ENCODE measurements at places on chromosomes 4 and X. TPM values are rescaled to one million over a fixed set of nuclear protein-coding genes. Genes with fewer than 3 reads are reported as not detected.

DNA sequence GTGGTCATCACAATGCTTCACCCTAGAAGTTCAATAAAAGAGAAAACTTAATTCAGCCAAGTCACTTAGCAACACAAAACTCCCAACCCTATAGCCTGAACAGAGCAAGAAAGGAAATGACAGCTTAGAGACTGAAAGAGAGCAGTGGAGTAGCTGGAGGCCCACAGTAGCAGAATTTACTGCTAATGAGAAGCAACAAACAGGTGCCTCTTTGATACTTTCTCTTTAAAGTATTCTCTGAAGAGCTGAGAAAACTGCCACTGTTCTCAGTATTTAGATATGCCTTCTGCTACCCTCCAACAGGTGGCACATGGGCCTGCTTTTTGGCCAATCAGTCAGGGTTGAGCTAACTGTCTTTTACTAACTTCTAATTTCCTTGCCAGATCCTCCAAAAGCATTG is 240.0 kb downstream of the GPC3 start:
- H3K27ac ChIP-seq = no peak overlapping the region
- no peak for DNase-seq
- no peaks in the 10 kb centered on the region for H3K36me3 ChIP-seq
- H3K27me3 ChIP-seq = no peaks in the 10 kb centered on the region

DNA sequence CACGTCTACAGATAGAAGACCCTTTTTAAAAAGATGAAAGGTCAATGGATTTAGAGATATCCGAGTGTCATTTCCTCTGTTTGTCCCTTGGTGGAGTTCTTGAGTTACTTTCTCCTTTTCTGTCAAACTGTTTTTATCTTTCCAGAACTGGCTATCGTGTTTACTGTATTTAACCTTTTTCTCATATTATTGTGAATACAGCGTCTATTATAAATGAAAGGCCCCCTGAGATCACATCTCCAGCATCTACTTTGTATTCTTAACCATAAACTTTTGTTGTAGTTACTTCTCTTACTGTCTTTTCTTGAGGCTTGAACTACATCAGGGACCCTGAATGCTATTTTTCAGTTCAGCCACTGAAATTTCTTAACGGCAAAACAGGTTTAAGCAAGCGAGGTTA is 4.0 kb upstream of the PCDH7 start:
- no peak for DNase-seq
- H3K27me3 ChIP-seq = peaks cover 22% of the 10 kb centered on the region
- H3K27ac ChIP-seq = no peak overlapping the region
- H3K4me1 ChIP-seq = no peaks in the 10 kb centered on the region

DNA sequence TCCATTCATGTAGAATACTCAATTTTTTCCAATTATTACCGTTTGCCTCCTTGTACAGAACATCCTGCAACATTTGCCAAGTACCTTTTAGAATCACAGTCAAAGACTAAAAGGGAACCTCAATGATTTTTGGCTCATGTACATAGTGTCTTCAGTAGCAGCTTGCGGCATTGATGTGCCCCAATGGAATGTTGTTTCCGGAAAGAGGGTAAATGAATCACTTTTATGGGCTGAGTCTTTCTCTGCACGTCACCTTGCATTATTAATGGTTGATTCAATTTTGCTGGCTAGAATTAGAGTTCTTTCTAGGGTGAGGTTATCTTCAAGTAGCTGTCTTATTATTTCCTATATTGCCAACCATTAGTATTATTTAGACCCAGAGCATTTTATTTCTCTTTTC is 116.9 kb upstream of the GABRA2 start:
- DNase-seq = no peak
- no peak overlapping the region for H3K27ac ChIP-seq
- H3K4me1 ChIP-seq = no peaks in the 10 kb centered on the region
- H3K4me3 ChIP-seq = no peak overlapping the region

- H3K36me3 ChIP-seq = peaks cover 11% of the 10 kb centered on the region
- no peak for DNase-seq
- no peak overlapping the region for H3K4me3 ChIP-seq
- no peaks in the 10 kb centered on the region for H3K27me3 ChIP-seq
These were observed 48.1 kb downstream of the SMC1A start for GRCh38 chrX:53374222-53374820.

DNA sequence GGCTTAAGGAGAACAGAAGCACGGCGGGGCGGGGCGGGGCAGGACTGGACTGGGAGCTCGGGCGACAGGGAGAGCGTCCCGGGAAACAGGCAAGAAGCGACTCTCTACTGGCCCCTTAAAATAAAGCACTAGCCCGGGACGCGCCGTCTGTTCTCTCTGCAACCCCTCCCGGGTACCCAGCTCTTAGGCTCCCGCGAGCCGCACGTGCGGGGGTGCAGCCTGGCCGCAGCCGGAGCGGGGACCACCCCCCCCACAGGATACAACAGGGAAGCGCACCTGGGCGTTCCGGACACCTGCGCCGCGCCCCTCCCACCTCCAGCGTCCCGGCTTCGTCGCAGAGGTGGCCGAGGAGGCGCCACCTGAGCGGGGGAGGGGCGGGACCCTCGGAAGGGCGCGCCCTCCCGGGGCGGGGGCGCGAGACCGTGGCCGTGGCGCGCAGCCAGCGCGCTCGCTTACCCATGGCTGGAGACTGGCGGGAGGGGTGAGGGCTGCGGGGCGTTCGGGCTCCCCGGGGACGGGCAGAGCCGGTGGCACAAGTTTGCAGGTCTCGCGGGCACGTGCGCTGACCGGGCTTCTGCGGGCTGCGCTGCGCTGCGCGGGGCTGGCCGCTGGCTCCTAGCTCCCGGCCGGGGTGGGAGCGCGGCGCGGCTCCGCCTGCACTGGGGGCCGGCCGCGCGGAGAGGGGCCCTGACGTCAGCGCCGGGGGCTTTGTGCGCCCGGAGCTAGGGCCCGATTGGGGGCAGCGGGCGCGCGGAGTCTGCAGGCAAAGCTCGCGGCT is 91.5 kb downstream of the GEMIN8 start:
- peak overlapping the region; percentile 18 for H3K4me3 ChIP-seq
- H3K27ac ChIP-seq = no peak overlapping the region
- no peak for DNase-seq

GRCh38 chr4:39637586-39638353 is 895 bp downstream of the SMIM14 start:
- no peaks in the 10 kb centered on the region for H3K27me3 ChIP-seq
- H3K4me3 ChIP-seq = peak overlapping the region; percentile 72
- peaks cover 8% of the 10 kb centered on the region for H3K4me1 ChIP-seq
- peak; percentile 50 for DNase-seq
- peaks cover 3% of the 10 kb centered on the region for H3K36me3 ChIP-seq

DNA sequence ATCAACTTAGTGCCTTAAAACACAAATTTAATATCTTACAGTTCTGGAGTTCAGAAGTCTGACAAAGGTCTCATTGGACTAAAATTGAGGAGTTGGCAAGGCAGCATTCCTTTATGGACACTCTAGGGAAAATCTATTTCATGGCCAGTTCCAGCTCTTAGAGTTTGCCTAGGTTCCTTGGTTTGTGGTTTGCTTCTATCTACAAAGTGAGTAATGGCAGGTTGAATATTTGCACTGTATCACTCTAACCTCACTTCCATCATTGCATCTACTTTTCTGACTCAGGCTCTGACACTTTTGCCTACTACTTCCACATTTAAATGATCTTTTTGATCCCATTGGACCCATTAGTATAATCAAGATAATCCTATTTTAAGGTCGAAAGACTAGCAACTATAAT is 64.7 kb upstream of the PCDH10 start:
- DNase-seq = no peak
- no peaks in the 10 kb centered on the region for H3K4me1 ChIP-seq
- H3K4me3 ChIP-seq = no peak overlapping the region
- H3K36me3 ChIP-seq = no peaks in the 10 kb centered on the region
- H3K27me3 ChIP-seq = no peaks in the 10 kb centered on the region
- no peak overlapping the region for H3K27ac ChIP-seq

Gene AKAP14
- total RNA-seq = not detected

All from SJSA1 (cell line).